ENCODE measurements at places on chromosomes 4 and X. TPM values are rescaled to one million over a fixed set of nuclear protein-coding genes. Genes with fewer than 3 reads are reported as not detected.

Gene NPY5R
- 2.8 TPM for total RNA-seq

Gene CFAP299
- total RNA-seq = 0.79 TPM

DNA sequence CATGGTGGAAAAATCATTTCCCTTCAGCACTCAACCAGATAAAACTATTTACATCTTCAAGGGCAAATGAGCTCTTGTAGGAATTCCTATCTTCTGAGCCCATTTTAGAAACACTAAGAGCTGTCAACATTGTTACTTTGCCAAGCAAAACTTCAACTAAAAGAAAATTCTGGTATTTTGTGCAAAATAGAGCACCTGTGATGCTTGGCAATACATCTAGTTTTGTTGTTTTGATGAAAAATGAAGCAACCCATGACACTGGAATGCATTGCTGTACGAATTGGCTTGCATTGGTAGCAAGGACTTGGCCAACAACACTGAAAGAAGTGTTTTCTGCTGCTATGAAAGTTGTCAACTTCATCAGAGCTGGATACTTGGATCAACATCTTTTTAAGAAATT lies 194.4 kb downstream of the COX18 start:
- no peak for DNase-seq

- no peak for DNase-seq
Measured at GRCh38 chr4:634599-634985, 9.2 kb downstream of the PDE6B start.

- no peak for DNase-seq
Measured at GRCh38 chr4:174152717-174153466, 130.6 kb downstream of the FBXO8 start.

DNA sequence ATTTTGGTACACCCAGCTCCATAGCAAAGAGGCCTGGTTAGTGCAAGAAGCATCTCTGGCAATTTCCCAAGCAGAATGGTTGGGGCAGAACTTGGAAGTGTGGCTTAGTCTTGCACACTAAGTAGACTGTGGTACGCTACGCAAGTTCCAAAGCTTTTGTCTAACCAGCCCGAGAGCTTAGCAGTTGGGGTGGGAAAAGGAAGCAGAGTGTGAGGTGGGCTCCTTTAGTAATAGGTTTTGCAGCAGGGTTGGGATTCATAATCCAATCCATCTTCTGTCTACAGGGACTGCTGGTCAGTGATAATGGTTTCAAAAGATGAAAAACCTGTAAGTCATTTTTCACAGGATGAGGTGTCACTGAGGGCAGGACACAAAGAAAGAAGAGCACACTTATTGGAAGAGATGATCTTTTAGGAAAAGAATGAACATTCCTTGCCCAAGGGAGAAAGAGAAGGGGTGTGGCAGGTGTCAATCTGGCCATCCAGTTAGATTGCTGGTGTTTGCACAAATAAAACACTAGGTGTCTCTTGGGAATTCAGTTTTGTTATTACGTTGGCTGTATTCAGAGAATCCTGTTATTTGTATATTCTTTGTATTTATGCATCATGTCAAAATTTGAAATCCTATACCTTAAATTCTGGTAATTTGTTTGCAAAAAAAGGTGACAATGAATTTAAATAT lies 244.3 kb downstream of the GPAT3 start:
- no peak for DNase-seq

- no peak for DNase-seq
Measured at GRCh38 chrX:68705986-68706385, 58.5 kb downstream of the STARD8 start.

DNA sequence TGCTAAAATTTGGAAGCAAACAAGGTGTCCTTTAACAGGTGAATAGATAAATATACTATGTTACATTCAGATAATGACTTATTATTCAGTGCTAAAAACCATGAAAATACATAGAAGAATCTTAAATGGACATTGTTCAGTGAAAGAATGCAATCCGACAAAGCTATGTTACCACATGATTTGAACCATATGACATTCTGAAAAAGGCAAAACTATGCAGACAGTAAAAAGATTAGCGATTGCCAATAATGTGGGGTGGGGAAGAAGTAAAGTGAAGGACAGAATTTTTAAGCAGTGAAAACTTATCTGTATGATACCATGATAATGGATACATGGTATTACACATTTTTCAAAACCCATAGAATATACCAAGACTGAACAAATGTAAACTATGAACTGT lies 926.9 kb downstream of the FAT4 start:
- DNase-seq = no peak

DNA sequence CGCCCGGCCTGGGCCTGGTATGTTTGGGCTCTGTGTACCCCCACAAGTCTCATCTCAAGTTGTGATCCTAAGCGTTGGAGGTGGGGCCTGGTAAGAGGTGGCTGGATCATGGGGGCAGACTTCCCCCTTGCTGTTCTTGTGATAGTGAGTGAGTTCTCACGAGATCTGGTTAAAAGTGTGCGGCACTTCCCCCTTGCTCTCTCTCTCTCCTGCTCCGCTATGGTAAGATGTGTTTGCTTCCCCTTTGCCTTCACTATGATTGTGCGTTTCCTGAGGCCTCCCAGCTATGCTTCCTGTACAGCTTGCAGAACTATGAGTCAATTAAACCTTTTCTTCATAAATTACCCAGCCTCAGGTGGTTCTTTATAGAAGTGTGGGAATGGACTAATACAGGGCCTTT lies 53.0 kb downstream of the CHST7 start:
- DNase-seq = no peak

GRCh38 chr4:119000400-119000799 lies 111.7 kb downstream of the SYNPO2 start:
- DNase-seq = no peak

Gene MAOB
- 69.7 TPM for total RNA-seq

Gene PITX2
- total RNA-seq = not detected

- no peak for DNase-seq
Measured at GRCh38 chrX:47226531-47227333, 6.1 kb upstream of the USP11 start.

DNA sequence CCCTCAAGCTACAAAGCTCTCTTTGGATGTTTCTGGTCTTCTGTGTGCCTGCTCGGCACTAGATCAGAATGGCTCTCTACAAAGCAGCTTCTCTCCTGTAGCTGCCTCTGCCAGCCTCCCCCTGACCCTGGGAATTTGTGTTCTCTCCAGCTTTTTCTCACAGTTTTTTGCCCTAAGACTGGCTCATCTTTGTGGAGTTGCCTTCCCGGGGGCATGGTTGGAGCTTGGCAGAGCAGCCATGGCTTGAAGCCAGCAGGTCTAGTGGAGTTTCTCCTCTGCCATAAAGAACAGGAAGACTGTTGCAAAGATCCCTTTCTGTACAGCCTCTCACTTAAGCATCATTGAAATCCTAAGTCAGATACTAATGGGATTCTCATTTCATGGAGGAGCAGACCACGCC lies 163.3 kb upstream of the MAMLD1 start:
- DNase-seq = no peak

GRCh38 chr4:61772126-61772525 lies 572.0 kb downstream of the ADGRL3 start:
- no peak for DNase-seq

DNA sequence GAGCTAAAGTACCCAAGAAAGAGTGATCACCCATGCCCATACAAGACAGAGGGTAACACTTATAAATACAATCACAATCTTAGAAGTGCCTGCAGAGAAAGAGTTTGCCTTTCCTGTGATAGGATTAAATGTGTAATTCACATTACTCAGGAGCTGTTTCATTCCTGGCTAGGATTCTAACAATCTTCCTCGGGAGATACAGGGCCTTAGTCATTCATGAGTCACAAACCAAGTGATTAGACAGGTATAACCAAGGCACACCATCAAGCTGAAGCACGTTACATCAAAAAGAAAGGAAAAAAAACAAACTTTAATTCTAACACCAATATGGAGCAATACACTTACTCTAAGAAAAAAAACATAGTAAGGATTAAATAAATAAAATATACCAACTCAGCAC lies 14.9 kb downstream of the ABCG2 start:
- no peak for DNase-seq

GRCh38 chrX:13076176-13076961 lies 31.9 kb upstream of the FAM9C start:
- no peak for DNase-seq

Gene CYBB
- total RNA-seq = 53.3 TPM

DNA sequence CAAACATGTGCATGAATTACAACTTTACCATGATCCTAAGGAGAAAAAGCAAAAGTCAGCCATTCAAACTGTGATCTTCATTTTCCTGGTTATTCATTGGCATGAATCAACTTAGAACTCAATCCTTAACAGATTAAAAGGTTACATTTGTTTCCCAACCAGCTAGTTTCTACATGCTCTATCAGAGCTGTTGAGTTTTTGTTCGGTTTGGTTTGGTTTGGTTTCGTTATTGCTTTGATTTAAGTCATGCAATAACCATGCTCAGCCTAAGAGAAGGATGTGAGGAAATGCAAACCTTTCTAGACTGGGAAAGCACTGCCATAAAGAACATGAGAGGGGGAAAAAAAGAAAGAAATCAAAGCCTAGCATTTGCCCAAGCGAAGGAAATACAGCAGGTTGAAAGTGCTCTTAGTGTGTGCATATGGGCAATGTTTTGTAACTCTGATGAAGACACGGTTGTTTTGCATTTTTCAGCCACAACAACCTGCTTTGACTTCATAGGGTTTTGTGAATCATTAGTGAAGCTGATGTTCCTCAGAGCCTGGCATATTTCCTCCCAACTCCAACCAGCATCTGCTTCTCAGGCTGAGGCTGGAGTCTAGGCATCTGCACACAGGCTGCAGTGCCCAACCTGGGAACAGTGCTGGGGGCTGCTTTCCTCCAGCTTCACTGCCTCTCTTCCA lies 234.3 kb downstream of the ZNF674 start:
- no peak for DNase-seq

- DNase-seq = no peak
Measured at GRCh38 chr4:32042486-32043247, 1322.5 kb downstream of the PCDH7 start.

DNA sequence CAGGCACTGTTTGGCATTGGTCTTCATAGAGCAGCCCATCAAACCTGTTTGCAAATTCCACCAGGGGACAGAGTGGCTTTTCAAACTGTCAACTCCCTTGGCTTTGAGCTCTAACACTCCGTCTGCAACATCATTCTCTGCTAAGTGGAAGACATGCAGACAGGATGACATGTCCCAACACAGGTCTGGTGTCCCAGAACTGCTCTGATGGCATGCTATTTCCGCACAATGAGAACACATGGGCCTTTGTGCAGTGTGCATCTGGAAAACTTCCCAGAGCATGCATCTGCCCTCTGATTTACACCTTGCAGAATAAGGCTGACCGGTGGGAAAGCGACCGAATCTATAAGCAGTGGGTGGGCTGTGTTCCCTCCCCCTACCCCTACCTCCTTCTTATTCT lies 212.8 kb upstream of the GYPA start:
- no peak for DNase-seq

GRCh38 chr4:109275066-109275745 lies 27.3 kb downstream of the COL25A1 start:
- no peak for DNase-seq

Gene UGT2A2
- total RNA-seq = not detected

Gene CLTRN
- total RNA-seq = not detected

Gene SPANXC
- total RNA-seq = not detected

Gene MAGEA12
- total RNA-seq = not detected

GRCh38 chrX:63708801-63709200 lies 76.2 kb downstream of the ARHGEF9 start:
- DNase-seq = no peak

Gene GPC4
- 27.6 TPM for total RNA-seq

GRCh38 chr4:76963131-76963750 lies 13.7 kb downstream of the SEPTIN11 start:
- DNase-seq = no peak

DNA sequence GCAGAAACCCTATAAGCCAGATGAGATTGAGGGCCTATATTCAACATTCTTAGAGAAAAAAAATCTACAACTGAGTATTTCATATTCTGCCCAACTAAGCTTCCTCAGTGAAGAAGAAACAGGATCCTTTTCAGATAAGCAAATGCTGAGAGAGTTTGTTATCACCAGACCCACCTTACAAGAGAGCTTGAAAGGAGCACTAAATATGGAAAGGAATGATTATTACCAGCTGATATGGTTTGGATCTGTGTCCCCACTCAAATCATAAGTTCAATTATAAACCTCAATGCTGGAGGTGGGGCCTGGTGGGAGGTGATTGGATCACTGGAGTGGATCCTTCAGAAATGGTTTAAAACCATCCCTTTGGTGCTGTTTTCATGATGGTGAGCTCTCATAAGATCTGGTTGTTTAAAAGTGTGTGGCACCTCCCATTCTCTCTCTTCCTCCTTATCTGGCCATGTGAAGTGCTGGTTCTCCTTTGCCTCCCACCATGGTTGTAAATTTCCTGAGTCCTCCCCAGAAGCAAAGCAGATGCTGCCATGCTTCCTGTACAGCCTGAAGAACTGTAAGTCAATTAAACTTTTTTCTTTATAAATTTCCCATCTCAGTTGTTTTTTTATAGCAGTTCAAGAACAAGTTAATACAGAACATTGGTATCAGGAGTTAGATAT lies 144.2 kb downstream of the MSN start:
- no peak for DNase-seq

DNA sequence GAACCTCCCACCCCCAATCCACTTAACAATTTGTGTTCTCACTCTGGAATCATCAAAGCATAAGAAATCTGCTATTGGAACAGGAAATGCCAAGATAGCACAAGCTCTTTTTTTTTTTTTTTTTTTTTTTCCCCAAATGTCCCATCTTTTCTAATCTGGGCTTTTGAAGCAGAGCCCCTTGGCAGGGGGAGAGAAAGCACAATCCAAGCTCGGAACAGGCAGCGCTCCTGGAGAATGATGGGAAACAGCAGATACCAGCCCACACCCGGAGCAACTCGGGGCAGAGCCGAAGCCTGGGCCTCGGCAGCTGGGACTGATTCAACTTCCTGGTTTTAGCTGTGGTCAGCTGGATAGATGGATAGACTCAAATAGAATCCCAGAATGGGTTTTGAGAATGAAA lies 235.1 kb downstream of the QDPR start:
- DNase-seq = no peak

DNA sequence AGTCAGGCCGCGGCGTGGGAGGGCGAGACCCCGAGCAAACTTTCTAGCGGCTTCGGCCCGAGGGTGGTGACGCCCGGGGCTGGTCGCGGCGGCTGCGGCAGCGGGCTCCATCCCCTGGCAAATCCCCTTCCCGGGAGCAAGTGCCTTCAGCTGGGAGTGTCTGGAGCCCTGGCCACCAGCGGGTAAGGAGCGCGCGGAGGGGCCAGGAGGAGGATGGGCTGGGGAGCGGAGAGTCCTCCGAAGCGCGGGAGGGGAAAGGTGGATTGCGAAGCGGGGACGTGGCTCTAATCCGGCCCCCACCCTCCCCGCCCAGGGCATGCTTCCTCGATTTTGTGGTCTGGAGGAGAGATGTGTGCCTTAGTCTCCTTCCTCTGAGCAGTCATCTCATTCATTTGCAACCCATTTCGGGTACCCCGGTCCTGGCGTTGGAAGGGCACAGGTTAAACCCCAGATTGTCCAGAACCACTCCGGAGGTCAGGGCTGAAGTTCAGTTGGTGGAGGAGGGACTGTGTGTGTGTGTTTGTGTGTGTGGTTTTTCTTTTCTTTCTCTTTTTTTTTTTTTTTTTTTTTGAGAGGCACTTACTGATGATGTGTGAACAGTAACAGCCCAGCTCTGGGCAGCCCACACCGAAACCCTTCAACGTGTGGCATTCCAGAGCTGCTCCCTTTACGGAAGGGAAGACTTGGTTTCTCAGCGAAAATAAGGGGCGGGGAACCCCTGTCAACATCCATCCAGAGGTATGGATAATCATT lies 516 bp downstream of the SGMS2 start:
- no peak for DNase-seq
